Activated T-helper 1 cell treated with anti-CD3 and anti-CD28 coated beads, Interleukin-2, amount 50 U/mL, for 16 hours (primary cell): ENCODE measurements at places on chromosomes 5 and 9.
A peak's percentile ranks its signal among the peaks of the same experiment; 100 is the strongest.

DNA sequence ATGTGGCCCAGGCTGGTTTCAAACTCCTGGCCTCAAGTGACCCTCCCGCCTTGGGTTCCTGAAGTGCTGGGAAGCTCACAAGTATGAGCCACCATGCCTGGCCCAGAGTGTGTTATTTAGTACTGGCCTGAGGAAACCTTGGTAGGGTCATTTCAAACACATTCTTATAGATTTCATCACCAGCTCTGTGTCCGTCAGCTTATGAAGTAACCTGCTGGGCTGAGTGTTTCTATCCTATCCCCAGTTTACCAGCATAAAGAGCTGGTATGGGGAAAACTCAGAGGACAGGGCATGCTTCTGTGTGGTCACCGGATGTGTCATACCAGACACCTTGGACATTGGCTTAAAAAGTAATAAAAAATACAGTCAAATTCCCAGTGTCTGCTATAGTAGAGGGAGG is 45.3 kb downstream of the PTPN3 start:
- DNase-seq = no peak

DNA sequence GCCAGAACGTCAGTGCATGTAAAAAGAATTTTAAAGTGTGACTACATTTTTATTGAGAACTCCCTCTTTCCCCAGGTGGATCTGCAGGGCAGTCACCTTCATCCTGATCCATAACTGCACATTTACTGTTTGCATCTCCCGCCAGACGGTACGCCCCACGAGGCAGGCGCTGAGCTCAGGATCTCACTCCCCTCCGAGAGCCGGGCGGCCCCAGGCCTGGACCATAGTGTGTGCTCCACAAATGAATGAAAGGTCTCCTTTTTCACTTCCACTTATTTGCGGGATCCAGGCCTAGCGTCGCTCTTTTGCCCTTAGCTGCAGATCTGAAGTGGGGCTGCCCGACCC is 378 bp downstream of the DROSHA start:
- no peak for DNase-seq

GRCh38 chr5:135654761-135655467 is 76.1 kb upstream of the CXCL14 start:
- DNase-seq = no peak

DNA sequence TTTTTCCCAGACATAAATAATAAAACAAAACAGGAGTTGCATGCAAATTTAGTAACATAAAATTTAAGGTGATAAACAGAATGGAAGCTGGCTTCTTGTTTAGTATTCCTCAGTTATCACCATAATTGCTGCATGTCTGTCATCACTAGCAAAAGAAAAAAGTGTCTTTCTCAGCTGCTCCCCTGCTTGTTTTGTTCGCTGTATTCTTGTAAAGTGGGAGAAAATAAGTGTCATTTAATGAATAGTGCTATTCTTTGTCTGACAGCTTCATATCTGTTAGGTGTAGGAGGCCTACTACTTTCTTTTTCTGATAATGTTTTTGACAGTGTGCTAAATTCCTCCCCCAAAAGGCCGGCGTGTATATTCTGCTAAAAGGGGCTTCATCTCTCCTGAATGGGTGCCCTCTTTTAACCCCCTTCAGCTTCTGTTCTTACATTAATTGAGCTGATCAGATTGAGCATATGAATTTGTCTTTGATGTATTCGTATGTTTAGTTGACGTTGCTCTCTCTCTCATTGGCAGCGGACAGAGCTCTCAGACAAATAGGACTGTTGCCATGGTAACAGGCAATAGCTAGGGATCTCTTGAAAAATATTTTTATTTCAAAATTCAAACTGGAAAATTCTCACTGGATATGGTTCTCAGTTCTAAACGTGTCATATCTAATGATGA is 303.8 kb downstream of the KIAA0825 start:
- DNase-seq = no peak

DNA sequence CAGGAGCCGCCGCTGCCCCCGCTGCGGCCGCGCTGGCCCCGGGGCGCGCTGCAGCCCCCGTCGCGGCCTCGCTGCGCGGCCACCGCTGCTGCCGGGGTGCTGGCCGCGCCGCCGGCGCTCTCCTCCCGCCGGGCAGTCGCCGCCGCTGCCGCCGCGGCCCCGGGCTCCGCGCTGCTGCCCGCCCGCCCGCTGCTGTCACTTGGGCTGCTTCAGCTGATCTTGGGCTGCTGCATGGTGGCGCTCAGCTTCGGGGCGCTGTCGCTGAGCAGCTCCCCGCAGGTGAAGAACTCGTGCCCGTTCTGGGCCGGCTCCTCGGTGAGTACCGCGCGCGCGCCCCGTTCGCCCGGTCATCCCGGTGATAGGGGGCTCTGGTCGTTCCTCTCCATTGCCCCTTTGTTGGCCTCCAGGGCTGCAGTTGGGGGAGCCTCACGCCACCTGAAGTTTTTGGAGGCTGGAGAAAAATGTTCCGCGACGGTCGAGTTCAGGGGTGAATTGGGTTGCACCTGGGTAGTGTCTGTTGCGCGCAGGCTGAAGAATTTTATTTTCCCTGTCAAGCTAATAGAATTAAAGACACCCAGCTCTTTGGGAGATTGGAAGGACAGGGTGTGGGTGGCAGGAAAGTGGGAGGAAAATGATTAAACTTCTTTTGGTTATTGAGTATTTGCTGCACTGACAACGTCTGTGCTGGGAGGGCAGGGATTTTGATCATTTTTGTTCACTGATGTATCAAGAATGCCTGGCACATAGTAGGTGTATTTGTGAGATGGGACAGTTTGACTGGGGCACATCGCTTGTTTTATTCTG is 596 bp downstream of the ENTREP1 start:
- DNase-seq = no peak

DNA sequence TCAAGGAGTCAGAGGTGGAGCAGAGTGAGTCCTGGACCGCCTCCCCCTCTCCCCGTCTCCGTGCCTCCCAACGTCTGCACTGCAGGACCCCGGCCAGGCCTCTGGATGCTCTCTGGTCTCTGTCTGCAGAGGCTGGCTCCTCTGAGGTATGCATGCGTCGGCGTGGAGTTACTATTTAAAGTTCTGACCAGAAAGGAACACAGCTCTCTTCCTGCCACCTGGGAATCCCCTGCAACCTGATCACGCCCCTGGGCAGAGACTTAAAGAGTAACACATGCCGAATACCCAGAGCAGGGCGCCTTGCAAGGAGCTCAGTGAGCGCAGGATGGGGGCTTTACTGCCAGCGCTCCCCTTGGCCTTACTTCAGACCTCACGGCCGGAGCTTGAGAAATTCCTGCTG is 16.0 kb downstream of the ANXA6 start:
- DNase-seq = peak; percentile 30

DNA sequence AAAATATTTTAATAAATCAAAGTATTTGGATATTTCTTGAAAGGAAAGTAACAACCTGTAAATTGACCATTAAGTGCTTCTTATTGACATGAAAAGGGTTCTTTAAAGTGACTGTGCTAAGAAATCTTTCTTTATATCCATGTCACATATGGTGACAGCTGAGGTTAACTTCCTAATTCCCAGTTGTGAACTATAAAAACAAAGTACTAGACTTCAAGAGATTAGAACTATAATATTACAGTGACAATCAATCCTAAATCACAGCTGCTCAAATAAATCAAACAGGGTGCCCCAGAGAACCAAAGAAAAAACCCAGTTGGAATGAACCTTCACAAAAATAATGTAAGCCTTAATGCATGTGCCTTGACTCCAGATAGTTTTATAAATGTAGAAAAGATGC is 332.6 kb upstream of the PDE4D start:
- DNase-seq = no peak

DNA sequence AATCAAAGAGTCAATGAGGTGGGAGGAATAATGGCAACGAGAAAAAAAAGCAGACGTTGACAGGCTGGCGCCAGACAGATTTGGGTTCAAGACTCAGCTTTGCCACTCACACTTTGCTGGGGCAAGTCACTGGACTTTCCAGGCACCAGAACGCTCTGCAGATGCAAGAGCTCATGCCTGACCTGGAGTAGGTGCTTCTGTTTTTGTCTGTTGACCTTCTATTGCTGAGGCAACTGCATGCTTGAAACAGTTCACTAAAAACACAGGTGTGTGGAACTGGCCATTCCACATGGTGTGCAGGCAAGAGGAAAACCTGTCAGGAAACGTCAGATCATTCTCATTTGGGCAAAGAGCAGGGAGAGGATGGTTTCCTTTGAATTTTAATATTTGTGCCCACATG is 161.2 kb upstream of the SMIM23 start:
- no peak for DNase-seq

- DNase-seq = no peak
Measured at GRCh38 chr9:130043654-130044623, 950 bp upstream of the FNBP1 start.

DNA sequence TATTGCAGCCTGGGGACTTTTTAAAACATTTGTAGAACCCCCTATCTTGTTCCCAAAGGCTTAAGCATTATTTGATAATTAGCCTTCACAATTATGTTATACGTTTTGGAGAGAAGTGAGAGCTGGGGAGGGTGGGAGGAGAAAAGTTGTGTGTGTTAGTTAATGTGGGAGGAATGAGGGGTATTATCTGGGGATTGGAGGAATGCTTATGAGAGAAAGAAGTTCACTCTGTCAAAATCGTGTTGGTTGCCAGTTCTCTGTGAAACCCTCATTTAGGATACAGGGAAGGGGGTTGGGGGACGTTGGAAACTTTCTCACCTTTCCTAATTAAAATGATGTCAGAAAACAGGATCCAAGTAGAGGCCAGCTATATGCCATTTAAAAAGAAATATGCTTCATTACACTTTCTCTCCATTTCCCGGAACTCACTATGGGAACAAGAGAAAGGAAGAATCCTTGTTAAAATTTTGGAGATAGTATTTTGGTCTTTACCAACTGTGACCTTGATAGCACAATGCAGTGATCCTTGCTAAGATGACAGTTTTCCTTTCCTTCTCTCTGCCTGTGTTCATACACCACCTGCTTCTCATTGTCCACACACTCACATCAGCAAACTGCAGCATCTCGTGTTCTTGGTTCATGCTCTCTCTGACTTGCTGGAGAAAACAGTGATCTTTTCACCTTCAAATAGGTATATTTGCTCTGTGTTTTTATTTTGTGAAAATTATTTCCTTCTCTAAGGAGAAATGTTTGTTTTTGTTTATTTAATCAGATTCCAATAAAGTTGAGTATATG is 336.7 kb upstream of the CLINT1 start:
- DNase-seq = no peak

DNA sequence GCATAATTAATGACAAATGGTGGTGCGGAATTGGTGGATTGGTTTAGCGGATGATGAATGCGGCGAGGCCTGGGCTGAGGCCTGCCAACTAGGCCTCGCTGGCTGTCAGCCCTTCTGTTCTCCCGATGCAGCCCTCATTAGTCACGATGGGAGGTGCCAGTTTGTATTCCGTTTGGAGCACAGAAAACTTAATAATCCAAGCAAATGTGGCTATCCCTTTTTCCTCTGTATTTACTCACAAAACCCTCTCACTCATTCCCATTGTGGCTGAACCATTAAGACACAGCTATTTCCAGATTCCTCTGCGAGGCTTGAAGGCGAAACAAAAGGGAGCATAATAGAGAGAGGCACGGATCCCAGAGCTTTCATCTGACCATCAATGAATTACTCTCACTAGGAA is 114.3 kb downstream of the MVB12B start:
- no peak for DNase-seq

GRCh38 chr9:26331223-26331622 is 561.4 kb downstream of the CAAP1 start:
- DNase-seq = no peak

DNA sequence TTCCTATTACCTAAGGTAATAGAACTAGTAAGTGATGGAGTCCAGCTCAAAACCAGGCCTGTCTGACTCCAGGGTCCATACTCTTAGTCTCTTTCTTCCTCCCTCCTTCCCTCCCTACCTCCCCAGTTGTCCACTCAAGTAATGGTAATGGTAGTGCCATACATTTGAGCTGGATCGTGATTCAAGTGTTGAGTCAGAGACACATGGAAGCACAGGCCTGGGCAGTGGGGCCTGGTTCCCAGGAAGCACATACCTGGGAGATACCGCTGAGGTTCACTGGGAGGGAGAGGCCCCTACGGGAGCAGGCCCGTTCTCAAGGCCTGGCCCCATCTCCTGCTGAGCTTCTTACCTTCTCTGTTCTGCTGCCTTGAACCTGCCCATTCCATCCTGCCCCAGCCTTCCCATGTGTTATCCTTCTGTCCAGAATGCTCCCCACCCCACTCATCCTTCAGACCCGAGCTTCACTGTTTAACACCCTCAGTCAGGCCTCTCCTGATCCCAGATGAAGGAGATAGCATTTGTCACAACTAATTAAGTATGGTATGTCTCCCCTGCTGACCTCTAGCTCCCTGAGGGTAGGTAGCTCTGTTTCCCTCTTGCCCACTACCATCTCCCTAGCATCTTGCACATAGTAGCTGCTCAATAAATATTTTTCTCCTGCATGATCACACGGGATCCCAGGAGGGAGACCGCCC is 13.8 kb downstream of the URM1 start:
- DNase-seq = no peak

- no peak for DNase-seq
Measured at GRCh38 chr9:129696944-129697655, 31.7 kb downstream of the PRRX2 start.

- no peak for DNase-seq
Measured at GRCh38 chr5:131563434-131564228, 71.4 kb downstream of the RAPGEF6 start.

DNA sequence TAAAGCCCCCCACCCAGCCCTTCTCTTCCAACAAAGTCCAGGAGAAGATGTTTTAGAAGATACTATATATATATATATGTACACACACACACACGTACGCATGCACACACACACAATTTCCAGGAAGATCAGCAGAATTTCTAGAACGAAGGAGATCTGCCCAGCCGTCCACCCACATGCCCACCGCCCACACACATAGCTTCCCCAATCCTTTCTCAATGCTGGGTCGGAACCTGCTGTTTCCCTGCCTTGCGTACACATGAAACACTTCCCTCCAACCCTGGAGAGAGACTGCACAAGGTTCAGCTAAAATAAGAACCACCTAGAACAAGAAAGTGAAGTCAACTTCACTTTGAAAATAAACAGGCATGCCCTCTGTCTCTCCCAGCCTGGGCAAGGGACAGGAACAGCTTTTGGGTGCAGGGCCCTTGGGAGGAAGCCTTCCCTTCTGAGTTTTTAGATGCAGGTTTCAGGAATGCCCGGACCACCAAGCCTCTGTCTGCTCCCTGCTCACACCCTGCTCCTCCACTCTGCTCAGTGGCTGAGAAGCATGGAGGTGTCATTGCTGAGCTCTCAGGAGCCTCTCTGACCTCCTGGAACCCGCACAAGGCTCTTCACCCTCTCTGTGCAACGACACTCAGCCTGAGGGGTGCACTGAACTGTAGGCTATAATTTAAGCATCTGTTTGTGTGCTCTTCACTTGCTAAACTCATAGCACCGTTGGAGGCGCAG is 149.4 kb downstream of the C5orf15 start:
- DNase-seq = no peak

- no peak for DNase-seq
Measured at GRCh38 chr5:43570450-43571158, 13.7 kb upstream of the PAIP1 start.

DNA sequence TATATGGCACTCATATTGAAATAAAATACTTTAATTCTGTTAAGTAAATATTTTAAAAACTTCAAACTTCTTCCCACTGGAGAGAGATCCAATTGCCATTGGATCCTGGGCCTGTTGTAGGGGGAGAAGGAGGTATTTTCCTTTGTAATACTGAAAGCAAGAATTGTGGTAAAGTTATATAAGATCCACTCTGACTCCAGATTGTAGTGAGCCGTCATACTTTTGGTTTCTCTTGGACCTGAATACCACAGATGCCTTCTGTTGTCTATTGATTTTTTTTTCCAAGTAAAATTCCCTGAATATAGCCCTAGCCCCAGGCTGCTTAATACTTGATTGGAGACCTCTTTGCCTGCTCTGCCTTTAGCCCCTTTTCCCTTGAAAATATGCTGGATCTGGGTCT is 86.9 kb downstream of the ATG10 start:
- DNase-seq = no peak

GRCh38 chr5:77374686-77375085 is 117.4 kb downstream of the WDR41 start:
- no peak for DNase-seq
